ENCODE measurements at places on chromosomes 13 and 19.
A peak's percentile ranks its signal among the peaks of the same experiment; 100 is the strongest.

DNA sequence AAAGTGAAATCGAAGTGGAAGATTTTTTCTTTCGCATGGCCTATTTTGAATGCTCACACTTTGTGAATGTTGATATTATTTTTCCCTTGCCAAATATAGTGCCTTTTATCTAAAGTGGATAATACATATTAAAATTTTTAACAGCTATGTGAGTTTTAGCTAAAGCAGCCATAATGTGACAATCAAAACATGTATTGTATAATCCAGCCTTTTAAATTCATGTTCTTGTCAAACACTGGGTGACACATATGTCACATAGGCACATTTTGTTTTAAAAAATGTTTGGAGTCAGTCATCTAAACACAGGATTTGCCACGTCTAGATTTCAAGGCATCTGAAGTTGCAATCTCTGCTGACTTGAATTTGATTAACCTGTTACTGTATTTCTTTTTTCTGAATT, 1256.6 kb downstream of the SLITRK1 start:
- DNase-seq = no peak

GRCh38 chr19:48629297-48629598, 7.9 kb downstream of the DBP start:
- no peak for DNase-seq

DNA sequence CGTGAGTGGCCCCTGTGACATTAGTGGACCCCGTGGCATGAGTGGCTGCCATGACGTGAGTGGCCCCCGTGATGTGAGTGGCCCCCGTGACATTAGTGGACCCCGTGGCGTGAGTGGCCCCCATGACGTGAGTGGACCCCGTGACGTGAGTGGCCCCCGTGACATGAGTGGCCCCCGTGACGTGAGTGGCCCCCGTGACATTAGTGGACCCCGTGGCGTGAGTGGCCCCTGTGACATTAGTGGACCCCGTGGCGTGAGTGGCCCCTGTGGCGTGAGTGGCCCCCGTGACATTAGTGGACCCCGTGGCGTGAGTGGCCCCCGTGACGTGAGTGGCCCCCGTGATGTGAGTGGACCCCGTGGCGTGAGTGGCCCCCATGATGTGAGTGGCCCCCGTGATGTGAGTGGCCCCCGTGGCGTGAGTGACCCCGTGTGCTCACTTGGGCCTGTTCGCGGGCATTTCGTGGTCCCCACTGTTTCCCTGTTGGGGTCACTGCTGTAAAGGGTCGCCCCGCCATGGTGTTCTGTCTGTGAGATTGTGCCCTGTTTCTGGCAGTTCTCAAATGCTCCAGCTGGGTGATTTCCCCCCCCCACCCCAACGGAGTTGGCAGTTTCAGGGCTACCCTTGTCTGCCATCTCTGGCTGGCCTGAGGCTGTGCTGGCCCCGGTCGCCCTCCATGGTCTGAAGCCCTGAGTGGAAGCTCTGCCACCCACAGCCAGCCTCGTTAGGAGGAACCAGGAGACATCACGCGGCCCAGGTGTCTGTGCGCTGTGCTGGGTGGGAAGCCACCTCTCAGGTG, 64.2 kb downstream of the MCF2L start:
- DNase-seq = no peak

DNA sequence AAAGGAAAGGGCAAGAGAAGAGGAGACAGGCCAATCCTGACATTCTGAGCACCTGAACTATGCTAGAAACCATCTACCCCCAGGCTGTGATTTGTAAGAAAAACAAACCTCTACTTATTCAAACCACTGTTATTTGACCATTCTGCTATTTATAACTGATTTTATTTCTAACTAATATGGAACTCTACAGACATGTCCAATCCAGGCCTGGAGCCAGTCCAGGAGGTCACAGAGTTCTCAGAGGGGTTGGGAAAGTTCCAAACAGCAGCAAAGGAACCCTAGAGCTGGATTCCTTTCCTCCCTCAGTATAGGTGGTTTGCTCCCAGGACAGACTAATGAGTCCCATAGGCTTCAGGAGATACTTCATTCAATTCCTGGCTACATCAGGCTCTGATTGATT, 24.2 kb downstream of the SIAH3 start:
- no peak for DNase-seq

- no peak for DNase-seq
These were observed 126.1 kb downstream of the CRYL1 start for GRCh38 chr13:20399515-20399914.

- DNase-seq = no peak
These were observed 45.5 kb downstream of the HSPH1 start for GRCh38 chr13:31116224-31116623.

DNA sequence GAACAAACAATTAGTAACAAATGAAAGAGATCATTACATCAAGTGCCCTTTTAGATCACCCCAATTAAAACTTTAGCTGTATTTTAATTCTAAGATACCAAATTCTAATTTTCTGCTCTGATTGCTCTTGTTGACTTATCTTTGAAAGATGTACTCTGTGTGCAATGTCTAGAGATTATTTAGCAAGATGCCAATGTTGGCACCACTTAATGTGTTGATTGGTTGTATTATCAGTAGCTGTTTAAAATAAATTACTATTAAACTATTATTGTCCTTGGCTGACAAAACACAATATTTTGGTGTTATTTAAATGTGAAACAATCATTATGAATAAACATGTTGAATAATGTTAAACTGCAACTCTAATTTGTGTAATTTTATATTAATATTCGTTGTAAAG, 386.0 kb downstream of the DACH1 start:
- DNase-seq = no peak

GRCh38 chr13:109625156-109625555, 161.2 kb downstream of the IRS2 start:
- no peak for DNase-seq

DNA sequence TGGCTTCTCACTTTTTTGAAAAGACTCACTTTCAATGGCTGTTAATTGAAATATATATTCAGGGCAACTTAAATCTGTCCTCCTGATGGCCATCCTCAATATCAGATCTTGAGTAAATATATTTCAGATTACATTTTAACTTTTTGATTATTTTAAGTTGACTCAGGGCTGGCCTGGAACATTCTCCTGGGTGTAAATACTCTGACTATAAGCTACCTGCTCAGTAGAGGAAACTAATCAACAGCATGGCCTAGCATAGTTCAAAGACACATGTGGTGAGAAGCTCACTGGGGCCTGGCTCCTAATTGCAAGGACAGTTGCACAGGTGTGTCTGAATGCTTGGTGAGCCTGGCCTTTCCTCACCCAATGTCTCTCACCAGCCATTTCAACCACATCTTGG, 5.5 kb upstream of the ZNF726 start:
- DNase-seq = no peak

GRCh38 chr13:39016787-39017186, 21.1 kb downstream of the PROSER1 start:
- DNase-seq = no peak

- no peak for DNase-seq
These were observed 31.2 kb upstream of the F7 start for GRCh38 chr13:113074401-113074800.

DNA sequence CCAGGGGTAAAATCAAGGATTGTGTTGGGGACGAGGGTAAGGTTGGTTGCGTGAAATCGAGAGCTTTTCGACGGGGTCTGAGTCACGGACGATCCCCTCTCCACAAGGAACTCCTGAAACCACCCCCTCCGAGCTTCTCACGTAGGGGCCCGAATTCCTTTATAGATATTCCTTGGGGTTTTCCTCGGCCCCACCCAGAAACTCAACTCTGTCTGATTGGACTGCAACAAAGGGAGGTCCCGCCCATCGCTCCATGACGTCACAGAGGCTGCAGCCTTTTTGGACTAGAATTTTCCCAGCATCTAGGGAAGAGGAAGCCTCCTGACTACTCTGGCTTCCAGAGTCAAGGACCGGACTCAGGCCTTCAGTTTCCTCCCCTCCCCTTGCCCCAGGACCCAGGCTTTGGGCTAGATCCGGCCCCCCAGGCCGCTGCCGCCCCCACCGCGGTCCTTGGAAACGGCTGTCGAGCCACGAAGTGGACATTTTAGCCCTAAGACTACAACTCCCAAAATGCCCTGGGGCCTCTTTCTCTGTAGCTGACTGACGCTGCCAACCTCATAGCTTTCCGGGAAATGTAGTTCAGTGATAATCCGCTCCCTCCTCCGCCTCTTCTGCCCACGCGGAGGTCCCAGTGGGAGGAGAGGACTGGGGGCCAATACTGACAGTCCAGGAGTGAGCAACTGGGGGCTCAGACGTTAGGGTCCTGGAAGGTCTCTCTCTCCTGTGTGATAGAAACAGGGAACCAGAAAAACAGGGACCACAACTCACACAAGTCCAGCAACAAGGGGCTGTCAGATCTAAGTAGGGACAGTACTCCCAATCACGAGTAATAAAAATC, at the start of gene IZUMO1:
Gene IZUMO1, minus strand, starts transcription at position 172 of the 838 bp plus-strand sequence. CDS start 1,050 bp downstream, outside the sequence.
- DNase-seq = no peak

GRCh38 chr13:30845297-30846214, 60.5 kb upstream of the MEDAG start:
- DNase-seq = no peak

DNA sequence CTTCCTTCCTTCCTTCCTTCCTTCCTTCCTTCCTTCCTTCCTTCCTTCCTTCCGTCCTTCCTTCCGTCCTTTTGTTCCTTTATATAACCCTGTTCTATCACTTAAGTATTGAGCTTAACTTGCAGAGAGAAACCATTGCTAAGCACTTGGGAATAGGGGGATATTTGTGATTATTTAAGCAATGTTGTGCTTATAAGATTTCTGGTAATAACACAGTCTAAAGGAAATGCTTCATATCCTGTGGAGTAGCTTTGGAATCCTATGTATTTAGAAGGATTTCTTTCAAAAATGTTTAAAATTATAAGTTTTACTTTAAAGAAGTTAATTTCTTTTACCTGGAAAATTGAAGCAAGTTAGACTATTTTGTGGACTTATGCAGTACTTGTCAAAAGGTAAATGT, 209.8 kb downstream of the PCCA start:
- DNase-seq = no peak

- DNase-seq = no peak
These were observed 343.4 kb downstream of the SLITRK5 start for GRCh38 chr13:88014527-88014926.

DNA sequence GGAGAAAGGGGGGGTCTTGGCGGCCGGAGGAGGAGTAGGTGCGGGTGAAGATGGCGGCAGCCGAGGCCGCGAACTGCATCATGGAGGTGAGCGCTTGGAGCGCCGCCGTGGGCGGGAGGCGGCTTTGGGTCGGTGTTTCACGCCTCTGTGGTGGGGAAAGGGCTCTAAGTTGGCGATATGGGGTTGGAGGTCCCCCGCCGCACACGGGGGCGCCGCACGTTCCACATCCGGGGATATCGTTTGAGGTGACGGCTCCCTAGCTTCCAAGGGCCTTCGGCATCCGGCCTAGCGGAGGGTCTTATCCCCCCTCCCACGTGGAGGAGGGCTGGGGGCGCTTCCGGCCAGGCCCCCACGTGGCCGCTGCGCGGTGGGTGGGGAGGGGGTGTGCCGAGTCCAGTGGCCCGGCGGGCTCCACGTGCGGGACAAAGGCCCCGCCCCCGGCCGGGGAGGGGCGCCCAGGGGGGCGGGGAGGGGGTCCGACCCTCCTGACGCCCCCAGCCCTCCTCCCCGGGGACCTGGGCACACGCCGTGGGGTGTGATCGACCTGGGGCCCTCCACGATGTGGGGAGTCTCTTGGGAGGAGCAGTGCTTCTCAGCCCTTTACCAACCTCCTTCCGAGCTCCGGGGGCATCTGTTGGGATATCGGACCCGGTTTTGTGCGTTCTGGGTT, at the start of gene PRMT1:
Gene PRMT1, plus strand, starts transcription at position 41 of the 670 bp plus-strand sequence. Its CDS starts 10 bp downstream, at position 51.
- peak; percentile 32 for DNase-seq

- no peak for DNase-seq
These were observed 29.7 kb downstream of the GTF2F2 start for GRCh38 chr13:45149964-45150363.

DNA sequence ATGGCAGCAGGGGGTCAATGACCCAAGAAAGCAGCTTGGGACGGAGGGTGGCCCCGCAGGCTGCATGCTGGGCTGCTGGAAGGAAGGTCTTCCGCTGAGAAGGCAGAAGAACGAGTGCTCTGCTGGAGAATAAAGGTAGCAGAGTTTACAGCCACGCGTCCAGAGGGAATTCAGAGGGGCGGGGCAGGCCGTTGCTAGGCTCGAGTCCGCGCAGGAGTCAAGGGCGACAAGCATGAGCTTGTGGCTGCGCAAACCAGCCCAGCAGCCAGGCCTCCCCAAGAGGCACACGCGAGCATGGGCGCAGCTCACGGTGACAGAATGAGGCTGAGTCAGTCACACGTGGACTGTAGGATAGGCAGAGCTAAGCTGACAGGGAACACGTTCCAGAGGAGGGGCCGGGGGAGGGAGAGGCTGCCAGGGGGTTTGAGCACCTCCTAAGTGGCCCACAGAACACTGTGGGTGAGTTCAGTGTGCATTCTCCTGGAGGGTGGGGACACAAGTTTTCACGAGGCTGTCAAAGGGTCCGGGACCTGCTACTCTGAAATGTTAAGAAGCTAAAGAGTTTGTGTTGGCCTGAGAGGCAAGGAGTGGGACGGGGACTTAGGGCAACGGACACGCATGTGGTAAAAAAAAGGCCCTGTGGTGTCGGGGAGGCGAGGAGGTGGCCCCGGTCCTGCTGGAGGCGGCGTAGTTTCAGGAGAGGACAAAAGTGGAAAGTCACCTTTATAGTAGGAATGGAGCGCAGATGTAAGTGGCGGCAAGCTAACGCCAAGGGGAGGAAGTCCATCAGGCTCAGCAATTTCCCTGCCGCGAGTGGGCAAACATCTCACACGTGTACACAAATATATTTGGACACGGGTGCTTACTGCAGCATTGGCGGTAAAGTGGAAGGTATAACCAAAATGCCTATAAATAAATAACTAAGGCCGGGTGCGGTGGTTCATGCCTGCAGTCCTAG, 17.7 kb downstream of the RFX2 start:
- no peak for DNase-seq

GRCh38 chr13:95713651-95714050, 36.7 kb downstream of the DNAJC3 start:
- DNase-seq = no peak

DNA sequence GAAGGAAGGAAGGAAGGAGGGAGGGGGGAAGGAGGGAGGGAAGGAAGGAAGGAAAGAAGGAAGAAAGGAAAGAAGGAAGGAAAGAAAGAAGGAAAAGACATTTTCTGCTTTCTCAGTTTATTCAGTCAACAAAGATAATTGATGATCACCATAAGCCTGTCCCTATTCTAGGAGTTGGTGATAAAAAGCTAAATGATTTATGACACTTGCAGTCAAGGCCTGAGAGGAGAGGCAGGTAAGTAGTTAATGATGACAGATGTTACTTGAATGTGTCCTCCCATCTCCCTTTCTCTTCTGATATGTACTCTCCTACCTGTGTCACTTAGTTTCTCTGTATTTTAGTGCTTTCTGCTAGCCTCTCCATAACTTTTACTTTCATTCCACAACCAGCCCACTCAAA, 141.3 kb downstream of the SLITRK6 start:
- no peak for DNase-seq

DNA sequence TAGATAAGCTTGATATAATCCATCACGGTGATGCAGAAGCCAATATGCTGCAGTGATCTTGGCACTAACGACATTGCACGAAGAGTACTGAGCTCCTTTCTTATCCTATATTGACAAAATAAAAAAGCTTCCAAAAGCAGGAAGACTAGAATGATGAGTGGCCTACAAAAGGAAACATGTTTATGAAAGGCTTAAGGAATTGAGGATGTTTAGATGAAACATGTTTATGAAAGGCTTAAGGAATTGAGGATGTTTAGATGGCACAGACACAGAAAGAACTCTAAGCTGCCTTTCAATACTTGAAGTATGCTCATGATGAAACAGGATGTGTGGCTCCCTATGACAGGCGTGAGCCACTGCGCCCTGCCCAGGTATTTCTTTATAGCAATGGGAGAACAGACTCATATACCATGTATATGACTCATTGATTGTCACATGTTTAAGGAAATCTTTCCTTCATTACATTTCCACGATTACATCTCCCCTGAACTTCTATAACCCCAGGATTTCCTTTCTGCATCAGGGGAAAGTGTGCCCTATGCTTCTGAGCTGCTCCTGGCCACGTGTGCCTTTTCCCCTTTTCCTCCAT, 690.8 kb upstream of the ARGLU1 start:
- DNase-seq = no peak

Measured in activated CD4-positive, alpha-beta T cell treated with anti-CD3 and anti-CD28 coated beads for 1 hour (primary cell).